ENCODE measurements at places on chromosomes 1 and 21. TPM values are rescaled to one million over a fixed set of nuclear protein-coding genes. Genes with fewer than 3 reads are reported as not detected.

- no peak for DNase-seq
These were observed 137.3 kb upstream of the SPAG17 start for GRCh38 chr1:118322331-118322730.

The TMEM240 gene
- total RNA-seq = not detected

The RIIAD1 gene
- not detected for total RNA-seq

DNA sequence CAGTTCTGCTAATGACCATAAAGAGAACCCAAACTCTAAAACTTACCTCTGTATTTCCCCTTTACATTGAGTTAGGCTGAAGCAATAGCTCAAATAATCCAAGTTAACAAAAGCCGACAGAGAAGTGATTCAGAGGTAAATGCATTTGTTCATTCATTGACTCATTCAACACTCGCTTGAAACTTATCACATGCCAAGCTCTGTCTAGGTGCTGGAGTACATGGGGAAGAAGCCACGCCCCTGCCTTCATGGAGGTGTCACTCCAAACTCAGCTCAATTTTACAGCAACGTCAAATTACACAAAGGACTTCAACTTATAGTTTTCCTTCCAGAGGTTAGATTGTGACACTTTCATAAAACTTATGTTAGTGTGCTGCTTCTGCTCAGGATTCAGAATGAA is 45.8 kb downstream of the SLC25A24 start:
- no peak for DNase-seq

- DNase-seq = no peak
These were observed 25.8 kb upstream of the KCNE1 start for GRCh38 chr21:34537838-34538237.

DNA sequence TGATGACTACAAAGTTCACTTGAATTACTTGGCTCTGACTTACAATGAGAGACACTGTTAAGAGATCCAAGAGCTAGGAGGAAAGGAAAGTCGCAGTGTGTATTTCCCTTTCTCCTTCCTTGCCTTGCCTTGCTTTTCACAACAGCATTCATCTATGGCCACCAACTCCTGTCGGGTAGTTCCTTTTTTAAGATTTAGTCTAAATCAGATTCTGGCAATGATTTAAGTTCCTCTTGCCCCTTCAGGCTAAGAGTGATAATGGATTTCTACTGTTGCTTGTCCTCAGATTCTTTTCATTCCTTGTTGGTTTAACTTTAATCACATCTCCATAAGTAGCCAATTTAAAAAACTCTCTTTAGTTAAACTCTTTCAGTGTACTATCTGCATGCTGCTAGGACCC is 91.9 kb downstream of the GTF2B start:
- no peak for DNase-seq
